NCI-H1694 treated with DMSO at 0.1 percent for 48 hours (cell line): ENCODE measurements at places on chromosomes 4 and X.

DNA sequence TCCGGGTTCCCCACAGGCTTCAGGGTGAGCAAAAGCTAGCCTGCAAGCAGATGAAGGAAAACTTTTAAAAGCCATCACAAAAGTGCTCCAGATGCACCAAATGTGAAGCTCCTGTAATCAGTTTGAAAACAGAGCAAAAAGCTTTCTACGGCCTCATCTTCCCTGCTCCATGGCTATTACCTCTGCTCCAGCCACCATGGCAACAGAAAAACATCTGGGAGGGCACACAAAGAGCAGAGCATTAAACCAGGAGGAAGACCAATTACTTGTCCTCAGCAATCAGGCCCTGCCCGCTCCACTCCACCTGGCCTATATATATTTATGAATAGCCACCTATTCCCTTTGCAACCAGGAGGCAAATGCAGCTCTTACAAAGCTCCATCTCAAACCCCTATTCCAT lies 33.6 kb downstream of the TMEM154 start:
- no peak for DNase-seq

DNA sequence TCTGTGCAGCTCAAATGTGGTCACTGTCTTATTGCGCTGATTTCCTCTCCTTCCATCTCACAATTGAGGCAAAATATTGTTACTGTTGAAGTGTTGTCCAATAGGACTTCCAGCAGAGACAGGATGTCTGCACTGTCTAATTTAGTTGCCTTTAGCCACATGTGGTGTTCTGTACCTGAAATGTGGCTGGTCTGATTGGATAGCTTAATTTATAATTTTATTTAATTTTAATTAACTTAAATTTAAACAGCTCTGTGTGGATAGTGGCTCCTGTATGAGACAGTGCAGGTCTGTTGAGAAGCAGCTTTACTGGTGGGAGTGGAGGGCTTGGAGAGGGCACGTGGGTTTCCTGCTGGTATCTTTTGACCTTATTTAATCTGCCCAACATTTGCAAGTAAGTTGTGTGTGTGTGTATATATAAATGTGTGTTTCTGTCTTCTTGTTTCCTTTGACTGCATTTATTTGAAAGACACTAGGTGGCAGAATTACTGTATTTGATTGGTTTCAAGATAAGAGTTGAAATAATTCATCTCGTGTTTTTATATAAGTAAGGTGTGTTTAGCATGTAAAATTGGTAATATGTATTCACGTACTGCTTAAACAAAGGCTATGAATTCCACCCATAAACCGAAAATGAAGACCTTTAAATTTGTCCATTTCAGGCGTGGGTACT lies 55.3 kb upstream of the MSANTD1 start:
- DNase-seq, result peak; percentile 5

DNA sequence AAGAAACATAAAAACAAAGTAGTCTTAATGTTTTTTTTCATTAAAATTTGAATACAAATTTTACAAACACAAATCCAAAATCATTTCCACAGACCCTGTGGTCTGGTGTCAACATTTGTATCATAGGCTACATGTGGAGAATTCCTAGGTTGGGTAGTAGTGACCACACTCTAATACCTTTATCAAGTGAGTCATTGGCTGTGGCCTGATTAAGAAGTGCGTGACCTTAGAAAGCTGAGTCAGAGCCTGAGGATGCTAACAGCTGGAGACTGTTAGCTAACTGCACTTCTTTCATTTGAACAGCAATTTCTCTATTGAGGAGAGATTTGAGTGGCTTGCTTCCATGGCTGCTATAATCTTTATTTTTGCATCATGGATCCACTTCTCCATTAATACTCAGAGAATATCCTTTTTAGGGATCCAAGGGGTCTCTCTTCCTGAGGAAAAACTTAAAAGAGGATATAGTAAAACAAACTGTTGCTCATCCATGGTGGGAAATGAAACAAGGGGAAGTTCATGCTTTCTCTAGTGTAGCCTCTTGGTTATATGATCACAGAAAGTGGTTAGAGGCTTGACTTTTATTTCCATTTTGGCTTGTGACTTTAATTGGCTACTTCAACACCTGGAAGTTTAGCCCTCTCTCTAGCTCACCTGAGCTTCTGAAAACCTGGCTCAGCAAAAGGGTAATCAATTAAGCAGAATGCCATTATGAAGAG lies 335.8 kb downstream of the PABPC4L start:
- no peak for DNase-seq

DNA sequence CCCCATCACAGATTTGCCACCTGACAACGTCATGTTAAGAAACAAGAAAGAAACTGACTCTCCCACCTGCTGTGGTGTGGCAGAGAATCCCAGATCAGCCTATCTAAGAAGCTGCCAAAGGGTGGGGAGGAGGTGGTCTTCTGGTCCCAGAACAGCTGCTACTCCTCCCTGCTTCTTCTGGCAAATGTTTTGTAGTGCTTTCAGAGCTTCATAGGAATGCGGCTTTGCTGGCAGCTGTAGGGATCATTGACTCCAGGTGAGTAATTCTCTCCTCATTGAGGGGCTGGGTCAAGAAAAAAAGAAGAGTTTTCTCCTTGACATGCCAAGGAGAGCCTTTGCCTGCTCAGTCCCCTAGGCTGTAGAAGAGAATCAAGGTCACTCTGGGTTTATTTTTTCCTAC lies 23.3 kb downstream of the NRK start:
- DNase-seq, result no peak

DNA sequence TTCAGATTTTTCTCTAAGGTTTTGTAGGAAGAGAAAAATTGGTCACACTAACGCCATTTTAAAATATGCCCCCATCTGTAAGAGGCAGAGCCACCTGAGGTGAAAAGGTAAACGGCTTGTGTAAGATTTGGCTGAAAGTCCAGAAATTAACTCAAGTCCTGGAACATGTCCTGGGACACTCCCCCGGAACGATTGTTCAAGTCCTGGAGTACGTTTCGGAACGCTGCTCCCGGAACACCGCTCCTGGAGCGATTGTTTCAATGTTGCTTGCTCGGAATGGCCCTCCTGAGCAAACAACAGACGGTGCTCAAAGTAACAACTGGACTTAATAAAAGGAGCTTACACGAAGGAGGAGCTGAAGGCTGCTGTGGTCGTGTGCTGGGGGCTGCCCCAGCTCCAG lies 796.5 kb upstream of the SLIT2 start:
- DNase-seq, result no peak

DNA sequence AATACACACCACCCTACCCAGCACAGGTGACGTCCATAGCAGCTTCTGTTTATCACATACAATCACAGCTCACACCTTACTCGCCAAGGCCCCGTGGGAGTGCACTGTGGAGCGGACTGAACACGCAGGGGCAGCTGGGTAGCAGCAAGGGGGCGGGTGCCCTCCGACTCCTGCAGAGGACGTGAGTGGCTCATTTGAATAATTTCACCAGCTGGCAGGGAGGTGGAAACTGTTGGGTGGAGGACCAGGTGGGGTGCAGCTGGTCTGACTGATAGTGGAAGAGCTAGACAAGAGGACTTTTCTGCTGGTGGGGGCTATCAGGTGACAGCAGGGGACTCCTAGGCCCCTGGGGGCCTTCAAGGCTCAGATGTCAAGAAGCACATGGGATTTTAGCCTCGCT lies 16.3 kb downstream of the MAN2B2 start:
- DNase-seq, result no peak

DNA sequence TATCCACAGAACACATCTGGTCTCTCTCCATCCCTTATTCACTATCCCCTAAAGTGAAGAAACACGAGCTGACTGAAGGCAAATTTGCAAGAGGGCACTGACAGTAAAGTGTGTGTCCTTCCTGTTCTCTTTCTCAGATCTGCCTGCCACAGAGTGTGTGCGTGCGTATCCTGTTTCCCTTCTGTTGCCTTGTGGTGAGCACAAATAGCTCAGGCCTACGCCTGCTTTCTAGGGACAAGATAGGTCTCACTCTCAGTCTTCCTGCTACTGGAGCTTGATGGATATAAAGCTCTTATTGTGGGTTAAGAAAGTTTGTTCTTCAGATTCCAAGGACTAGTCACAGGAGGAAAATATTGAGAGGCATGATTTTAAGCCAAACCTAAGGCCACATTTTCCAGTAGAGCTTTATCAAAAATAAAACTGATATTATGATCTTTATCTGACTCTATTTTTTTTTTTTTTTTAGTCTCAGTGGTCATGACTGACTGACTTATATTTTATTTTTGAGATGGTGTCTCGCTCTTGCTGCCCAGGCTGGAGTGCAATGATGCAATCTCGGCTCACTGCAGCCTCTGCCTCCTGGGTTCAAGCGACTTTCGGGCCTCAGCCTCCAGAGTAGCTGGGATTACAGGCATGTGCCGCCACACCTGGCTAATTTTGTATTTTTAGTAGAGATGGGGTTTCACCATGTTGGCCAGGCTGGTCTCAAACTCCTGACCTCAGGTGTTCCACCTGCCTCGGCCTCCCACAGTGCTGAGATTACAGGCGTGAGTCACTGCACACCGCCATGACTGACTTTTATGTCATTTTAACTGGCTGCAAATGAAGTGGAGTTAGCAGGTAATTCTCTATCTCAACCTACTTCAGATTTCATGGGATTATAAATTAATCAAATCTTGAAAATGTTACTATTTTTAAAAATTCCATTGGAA lies 140.3 kb upstream of the SH3RF1 start:
- no peak for DNase-seq

DNA sequence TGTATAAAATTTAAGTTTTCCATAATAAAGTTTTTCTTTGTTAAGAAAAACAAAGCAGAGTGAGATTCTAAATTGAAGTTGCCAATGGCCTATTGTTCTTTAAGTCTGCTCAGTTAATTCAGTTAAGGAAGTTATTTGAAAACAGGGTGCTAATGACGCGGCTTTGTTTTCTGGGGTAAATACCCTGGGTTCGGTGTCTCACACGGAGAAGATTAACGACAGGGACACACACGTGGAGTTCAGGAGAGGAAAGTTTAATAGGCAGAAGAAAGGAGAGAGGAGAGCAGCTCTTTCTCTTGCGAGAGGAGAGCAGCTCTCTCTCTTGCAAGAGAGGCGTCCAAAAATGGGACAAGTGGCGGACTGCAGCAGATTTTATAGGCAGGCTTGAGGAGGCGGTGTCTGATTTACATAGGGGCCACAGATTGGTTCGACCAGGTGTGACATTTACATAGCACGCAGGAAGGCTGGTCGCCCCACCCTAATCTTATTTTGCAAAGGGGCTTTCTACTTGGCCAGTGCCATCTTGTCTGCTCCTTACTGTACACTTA lies 9.6 kb downstream of the CA5B start:
- DNase-seq, result no peak

DNA sequence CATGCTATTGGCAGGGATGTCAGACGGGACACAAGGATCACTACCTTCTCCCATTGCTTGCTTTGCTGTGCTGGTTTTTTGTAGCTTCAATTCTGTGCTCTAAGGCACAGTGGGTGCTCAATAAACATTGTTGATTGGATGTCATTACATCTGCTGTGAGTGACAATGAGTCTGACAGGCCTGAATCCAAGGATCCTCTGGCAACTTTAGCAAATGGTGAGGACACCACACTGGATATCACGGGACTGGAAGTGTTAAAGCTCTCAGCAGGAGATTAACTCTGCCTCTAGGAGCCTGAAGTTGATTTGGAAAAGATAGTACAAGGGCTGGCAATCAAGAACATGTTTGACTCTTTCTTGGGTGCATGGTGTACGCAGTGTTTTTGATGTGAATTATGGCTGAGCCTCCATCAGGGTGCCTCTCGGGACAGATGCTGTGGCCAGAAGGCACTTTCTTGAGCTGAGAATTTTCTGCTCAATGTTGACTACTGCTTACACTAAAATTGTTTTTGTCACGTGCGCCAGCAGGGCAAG lies 217.9 kb downstream of the ARAP2 start:
- peak; percentile 68 for DNase-seq

DNA sequence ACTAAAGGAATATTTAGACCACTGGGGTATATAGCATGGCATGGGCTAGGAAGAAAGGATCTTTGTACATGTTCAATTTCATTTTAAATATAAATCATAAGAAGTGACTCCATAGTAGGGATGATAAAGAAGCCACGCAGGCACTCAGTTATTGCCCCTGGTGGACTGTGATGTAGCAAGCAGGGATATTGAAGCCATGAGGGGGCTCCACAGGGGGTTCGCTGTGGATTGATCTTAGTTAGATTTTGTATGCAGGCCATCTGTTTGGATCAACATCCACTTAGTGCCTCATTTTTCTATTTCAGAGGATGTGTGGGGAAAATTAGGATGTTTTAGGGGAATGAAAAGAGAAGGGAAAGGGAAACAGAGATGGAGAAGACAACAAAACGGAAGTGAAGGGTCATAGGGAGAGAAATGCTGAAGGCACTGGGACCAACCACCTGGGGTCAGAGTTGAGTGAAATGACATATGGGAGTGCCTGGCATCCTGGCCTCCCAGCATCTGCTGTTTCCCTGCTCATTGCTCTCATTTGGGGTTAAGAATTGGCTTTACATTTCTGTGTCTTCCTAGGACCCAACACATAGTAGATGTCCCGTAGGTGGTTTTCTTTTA lies 11.2 kb upstream of the FREM3 start:
- peak; percentile 37 for DNase-seq

DNA sequence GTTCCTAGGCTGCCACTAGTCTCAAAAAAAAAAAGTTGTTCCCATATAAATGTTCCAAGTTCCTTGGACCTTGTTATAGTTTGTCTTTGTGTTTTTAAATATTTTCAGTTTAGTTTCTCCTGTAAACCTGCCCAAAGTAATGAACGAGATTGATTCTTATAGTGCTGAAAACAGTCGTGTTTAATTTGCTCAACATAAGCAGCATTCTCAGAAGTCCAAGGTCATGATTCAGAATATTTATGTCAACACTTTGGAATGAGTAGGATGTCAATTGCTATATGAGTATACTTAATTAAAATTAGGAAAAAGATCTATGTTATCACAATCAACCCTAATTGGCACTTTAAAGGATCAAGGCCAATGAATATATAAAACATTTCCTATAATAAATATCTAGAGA lies 510.9 kb downstream of the PPP4R3C start:
- no peak for DNase-seq

DNA sequence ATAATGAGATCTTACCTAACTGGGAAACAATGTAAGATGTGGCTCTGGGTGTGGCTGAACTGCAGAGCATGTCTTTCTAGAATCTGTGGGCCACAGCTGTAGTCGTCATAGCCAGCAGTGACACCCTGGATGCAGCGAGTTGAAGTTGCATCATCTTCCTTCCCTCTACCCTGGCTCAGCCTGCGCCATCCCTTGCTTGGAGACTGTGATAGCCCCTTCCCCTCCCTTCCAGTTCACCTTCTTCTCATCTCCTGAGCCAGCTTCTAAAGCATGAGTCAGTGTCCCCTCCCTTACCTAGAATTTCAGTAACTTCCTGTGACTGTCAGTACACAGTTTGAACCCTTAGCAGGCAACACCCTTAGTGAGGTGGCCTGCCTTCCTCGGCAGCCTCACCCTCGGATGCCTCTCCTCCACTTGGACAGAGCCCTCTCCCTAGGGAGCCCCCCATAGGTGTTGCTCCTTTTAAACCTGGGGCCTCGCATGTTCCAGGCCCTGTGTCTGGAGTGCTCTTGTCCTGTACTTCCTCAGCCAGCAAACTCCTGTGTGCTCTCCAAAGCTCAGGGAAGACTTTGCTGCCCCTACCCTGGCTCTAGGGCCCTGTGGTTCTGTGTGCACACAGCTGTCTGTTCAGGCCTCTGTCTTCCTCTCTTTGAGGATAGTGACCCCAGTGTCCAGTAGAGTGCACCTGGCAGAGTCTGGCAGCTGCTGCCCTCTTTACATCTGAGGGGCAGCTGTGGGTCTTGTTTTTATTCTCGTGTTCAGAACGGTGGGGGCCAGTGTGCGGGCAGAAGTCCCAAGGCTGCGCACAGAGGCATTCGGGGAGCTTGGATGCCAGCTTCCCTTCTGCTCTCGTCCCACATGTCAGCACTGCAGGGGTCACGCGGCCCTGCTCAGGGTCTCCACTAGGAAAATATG lies 43.7 kb upstream of the TADA2B start:
- no peak for DNase-seq
